ENCODE measurements at places on chromosomes 7 and 10.
A peak's percentile ranks its signal among the peaks of the same experiment; 100 is the strongest.

GRCh38 chr7:138233189-138233588, 156.9 kb downstream of the AKR1D1 start:
- no peak overlapping the region for H3K27ac ChIP-seq
- no peak overlapping the region for H3K4me3 ChIP-seq
- no peaks in the 10 kb centered on the region for H3K4me1 ChIP-seq
- H3K36me3 ChIP-seq, result no peaks in the 10 kb centered on the region
- H3K27me3 ChIP-seq, result no peaks in the 10 kb centered on the region

- H3K4me1 ChIP-seq, result peaks cover 22% of the 10 kb centered on the region
- peaks cover 37% of the 10 kb centered on the region for H3K36me3 ChIP-seq
- no peak overlapping the region for H3K4me3 ChIP-seq
- no peak overlapping the region for H3K27ac ChIP-seq
- H3K27me3 ChIP-seq, result no peaks in the 10 kb centered on the region
- no peak for DNase-seq
These were observed 88.3 kb downstream of the CHST15 start for GRCh38 chr10:124005091-124005490.

- peak overlapping the region; percentile 80 for H3K4me3 ChIP-seq
- peaks cover 19% of the 10 kb centered on the region for H3K27me3 ChIP-seq
- no peak for DNase-seq
- no peaks in the 10 kb centered on the region for H3K36me3 ChIP-seq
- H3K27ac ChIP-seq, result peak overlapping the region; percentile 97
These were observed 4.0 kb upstream of the IGF2BP3 start for GRCh38 chr7:23474094-23474828.

DNA sequence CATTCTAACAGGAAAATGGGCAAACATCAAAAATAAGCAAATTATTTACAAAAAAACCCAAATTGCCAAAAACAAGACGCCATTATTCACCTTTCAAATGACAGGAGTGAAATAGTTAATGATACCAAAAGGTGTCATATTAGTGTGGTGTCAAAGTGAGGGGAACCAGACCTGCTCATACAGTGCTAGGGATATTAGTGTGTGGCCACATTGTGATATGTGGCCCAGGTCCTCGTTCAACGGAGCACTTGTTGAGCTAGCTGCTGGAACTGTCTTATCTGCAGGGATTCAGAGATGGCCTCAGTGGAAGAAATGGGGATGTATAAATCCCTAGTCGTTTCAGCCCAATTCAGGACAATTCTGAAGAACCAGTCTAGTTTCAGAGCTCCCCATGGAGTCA, 41.2 kb downstream of the GPR85 start:
- DNase-seq, result no peak
- H3K27ac ChIP-seq, result no peak overlapping the region
- H3K4me1 ChIP-seq, result no peaks in the 10 kb centered on the region
- no peaks in the 10 kb centered on the region for H3K27me3 ChIP-seq

DNA sequence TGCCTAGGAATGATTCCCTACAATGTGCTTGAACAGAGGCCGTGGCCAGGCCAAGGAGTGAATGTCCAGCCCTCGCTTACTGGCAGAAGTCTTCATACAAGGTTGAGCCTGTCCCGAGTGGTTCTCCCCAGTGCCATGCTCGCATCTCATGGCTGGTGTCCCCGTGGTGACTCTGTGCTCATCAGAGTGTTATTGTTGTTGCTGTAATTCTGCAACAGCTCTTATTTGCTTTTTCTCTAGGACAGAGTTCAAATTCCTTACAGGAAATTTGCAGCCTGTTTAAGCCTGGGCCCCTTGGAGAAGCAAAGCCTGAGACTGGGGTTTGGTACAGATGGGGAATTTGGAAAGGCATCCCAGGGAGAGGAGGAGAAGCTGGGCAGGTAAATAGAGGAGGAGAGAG, 157.7 kb upstream of the PRR15 start:
- H3K27me3 ChIP-seq, result no peaks in the 10 kb centered on the region
- no peak overlapping the region for H3K27ac ChIP-seq
- peaks cover 4% of the 10 kb centered on the region for H3K4me1 ChIP-seq
- H3K4me3 ChIP-seq, result no peak overlapping the region

DNA sequence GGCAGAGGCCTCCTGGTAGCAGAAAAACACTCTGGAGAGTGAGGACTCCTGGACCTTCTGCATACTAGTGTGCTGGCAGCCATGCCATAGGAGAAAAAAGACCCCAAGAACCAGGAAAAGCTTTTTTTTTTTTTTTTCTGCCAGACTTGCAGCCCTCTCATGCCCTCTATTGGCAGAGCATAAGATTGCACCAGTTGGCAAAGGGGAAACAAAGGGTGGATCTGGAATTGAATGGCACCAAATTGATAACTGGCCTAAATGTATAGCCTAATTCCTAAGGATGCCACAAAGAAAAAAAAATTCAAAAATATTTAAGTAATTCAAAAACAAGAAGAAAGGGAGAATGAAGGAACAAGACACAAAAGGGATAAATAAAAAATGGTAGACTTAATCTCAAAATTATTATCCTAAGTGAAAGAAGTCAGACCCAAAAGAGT, 112.5 kb upstream of the GHITM start:
- H3K4me1 ChIP-seq, result no peaks in the 10 kb centered on the region
- no peak for DNase-seq

DNA sequence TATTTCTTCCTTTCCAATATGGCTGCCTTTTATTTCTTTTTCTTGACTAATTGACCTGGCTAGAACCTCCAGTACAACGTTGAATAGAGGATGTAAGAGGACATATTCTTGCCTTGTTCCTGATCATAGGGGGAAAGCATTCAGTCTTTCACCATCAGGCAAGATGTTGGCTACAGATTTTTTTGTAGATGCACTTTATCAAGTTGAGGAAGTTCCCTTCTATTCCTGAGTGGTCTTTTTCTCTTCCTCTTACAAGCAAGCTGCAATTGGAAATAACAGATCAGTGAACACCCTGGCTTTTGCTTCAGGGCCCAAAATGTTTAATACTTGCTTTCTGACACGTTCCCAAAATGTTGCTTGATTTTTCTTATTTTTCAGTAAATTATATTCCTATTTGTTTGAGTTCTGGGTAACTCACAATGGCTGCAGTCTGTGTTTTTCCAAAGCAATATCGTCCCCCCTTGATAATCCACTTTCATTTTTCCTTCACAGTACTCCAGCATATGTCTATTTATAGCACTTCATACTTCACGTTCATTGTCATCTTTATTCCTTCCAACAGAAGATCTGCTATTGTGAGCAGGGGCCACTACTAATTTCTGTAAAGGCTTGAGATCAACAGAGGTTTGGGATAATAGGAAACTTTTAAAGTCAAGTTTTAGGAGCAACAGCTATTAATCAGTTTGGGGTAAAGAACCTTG, 11.7 kb downstream of the CPEB3 start:
- no peak overlapping the region for H3K27ac ChIP-seq
- H3K4me1 ChIP-seq, result no peaks in the 10 kb centered on the region
- H3K36me3 ChIP-seq, result no peaks in the 10 kb centered on the region
- DNase-seq, result no peak
- H3K4me3 ChIP-seq, result no peak overlapping the region

DNA sequence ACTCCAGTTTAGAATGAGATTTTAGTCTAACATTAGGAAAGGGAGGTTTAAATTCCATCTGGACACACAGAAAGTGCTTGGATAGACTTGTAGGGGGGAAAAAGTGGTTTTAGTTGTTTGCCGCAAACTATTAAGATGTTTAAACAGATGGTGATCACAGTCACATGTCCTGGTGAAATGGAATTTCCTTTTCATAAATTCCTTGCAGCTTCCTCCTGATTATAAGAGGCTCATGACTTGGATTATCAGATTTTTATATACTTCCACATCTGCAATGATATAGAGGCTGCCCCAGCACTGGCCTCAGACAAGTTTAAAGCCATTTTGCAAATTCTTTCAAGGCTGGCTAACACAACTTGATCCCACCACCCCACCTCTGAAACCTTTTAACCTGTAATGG, 106.4 kb upstream of the ARMC3 start:
- no peaks in the 10 kb centered on the region for H3K27me3 ChIP-seq
- no peaks in the 10 kb centered on the region for H3K4me1 ChIP-seq
- H3K36me3 ChIP-seq, result no peaks in the 10 kb centered on the region

- no peak overlapping the region for H3K4me3 ChIP-seq
- H3K36me3 ChIP-seq, result peaks cover 8% of the 10 kb centered on the region
- H3K4me1 ChIP-seq, result peaks cover 16% of the 10 kb centered on the region
These were observed 17.5 kb downstream of the ATP6V1F start for GRCh38 chr7:128879939-128880746.

GRCh38 chr7:151249034-151249731, 689 bp upstream of the SMARCD3 start:
- peak overlapping the region; percentile 96 for H3K27ac ChIP-seq
- H3K36me3 ChIP-seq, result no peaks in the 10 kb centered on the region
- peak; percentile 84 for DNase-seq
- H3K4me1 ChIP-seq, result peaks cover 87% of the 10 kb centered on the region

GRCh38 chr7:83976302-83976701, 218.3 kb downstream of the SEMA3A start:
- H3K4me3 ChIP-seq, result no peak overlapping the region
- no peak overlapping the region for H3K27ac ChIP-seq
- no peaks in the 10 kb centered on the region for H3K4me1 ChIP-seq
- H3K36me3 ChIP-seq, result no peaks in the 10 kb centered on the region
- DNase-seq, result peak; percentile 28

DNA sequence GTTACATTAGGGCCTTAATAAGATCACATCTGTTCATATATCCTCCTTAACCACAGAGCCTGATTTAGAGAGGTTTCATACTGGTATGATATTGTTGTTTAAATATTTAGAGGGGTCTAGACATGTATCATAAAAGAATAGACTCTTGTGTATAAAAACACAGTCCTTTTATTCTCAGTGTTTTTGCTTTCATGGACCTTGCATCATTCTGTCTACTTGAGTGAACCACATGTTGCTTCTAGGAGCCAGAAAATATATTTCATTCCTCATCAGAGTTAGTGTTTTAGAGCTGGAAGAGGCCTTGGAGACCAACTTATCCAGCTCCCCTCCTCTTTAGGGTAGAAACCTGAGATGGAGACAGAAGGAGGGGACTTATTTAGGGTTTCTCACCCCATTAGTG, 312.8 kb downstream of the LRMDA start:
- H3K4me3 ChIP-seq, result no peak overlapping the region
- H3K27ac ChIP-seq, result no peak overlapping the region
- H3K27me3 ChIP-seq, result no peaks in the 10 kb centered on the region

- H3K4me3 ChIP-seq, result no peak overlapping the region
- no peaks in the 10 kb centered on the region for H3K36me3 ChIP-seq
- H3K4me1 ChIP-seq, result no peaks in the 10 kb centered on the region
- H3K27ac ChIP-seq, result no peak overlapping the region
- no peaks in the 10 kb centered on the region for H3K27me3 ChIP-seq
These were observed 514.7 kb upstream of the KCND2 start for GRCh38 chr7:119758254-119758653.

- peaks cover 2% of the 10 kb centered on the region for H3K4me1 ChIP-seq
- H3K27ac ChIP-seq, result no peak overlapping the region
- no peak for DNase-seq
- no peaks in the 10 kb centered on the region for H3K27me3 ChIP-seq
- no peaks in the 10 kb centered on the region for H3K36me3 ChIP-seq
- H3K4me3 ChIP-seq, result no peak overlapping the region
These were observed 7.8 kb upstream of the BLNK start for GRCh38 chr10:96279191-96279641.

GRCh38 chr7:836429-836828, 4.2 kb downstream of the SUN1 start:
- DNase-seq, result no peak
- H3K27me3 ChIP-seq, result no peaks in the 10 kb centered on the region
- H3K4me1 ChIP-seq, result peaks cover 38% of the 10 kb centered on the region
- no peak overlapping the region for H3K27ac ChIP-seq
- H3K36me3 ChIP-seq, result peaks cover 54% of the 10 kb centered on the region
